ENCODE measurements at places on chromosomes 4 and X. TPM values are rescaled to one million over a fixed set of nuclear protein-coding genes. Genes with fewer than 3 reads are reported as not detected.

The APELA gene
- total RNA-seq = not detected

The EXOC1L gene
- not detected for total RNA-seq

The CT45A1 gene
- total RNA-seq = not detected

The MAGEA6 gene
- not detected for total RNA-seq

The UPF3B gene
- 12.6 TPM for total RNA-seq

The GK gene
- 67.5 TPM for total RNA-seq

The COPS4 gene
- 36.5 TPM for total RNA-seq

The DCX gene
- not detected for total RNA-seq

The PPP1R2C gene
- total RNA-seq = not detected

The OCIAD1 gene
- 130 TPM for total RNA-seq

The NR3C2 gene
- 0.14 TPM for total RNA-seq

The OPN1MW gene
- not detected for total RNA-seq

The MORC4 gene
- 7.8 TPM for total RNA-seq

The MAGEE2 gene
- not detected for total RNA-seq

The SLC16A2 gene
- total RNA-seq = 0.40 TPM

The NLGN3 gene
- 1.0 TPM for total RNA-seq

The ARAP2 gene
- total RNA-seq = 45.4 TPM

The KCTD8 gene
- not detected for total RNA-seq

The PLS3 gene
- 5.1 TPM for total RNA-seq

The PTCHD1 gene
- total RNA-seq = not detected

The AADAT gene
- not detected for total RNA-seq

The FAM53A gene
- total RNA-seq = 3.5 TPM

The MYOZ2 gene
- total RNA-seq = not detected

The SMIM20 gene
- total RNA-seq = 18.9 TPM

The CXXC4 gene
- not detected for total RNA-seq

The PTPN13 gene
- total RNA-seq = 0.26 TPM

The ADGRG4 gene
- not detected for total RNA-seq

The MMAA gene
- 19.5 TPM for total RNA-seq

The SLC34A2 gene
- total RNA-seq = not detected

The MAGEA11 gene
- not detected for total RNA-seq

The TBC1D9 gene
- not detected for total RNA-seq
